ENCODE measurements at places on chromosomes 2 and 18.

DNA sequence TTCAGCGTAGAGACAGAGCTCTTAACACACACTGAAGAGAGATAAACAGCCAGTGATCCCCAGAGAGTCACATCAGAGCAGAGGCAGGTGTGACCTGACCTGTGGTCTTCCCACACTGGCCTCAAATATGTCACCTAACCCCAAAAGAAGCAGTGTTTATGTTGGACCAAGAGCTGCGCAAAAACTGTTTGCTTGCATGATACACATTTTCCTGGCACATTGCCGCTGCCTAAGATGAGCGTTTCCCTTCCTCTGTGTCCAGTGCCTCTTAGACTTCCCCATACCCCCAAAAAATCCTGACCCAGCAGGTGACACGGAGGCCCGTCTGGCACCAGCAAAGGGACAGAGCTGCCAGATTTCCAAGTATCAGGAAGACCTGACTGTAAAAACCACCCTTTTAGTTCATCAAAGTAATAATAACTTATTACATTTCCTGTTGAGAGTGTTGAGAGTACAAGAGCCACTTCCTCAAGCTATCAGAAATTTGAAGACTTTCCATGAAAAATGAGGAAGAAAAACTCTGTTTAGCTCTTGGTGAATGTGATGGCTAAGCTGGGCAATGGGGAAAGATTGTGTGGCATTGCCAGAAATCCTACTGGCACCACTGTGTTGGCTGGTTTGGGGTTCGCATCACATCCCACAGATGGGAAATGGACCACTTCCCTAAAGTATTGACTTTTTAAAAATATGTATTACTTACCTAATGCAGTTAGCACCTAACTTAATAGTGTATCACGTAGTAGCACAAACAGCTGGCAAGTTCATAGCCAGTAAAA, 6.7 kb downstream of the TNFRSF11A start:
- DNase-seq: no peak

DNA sequence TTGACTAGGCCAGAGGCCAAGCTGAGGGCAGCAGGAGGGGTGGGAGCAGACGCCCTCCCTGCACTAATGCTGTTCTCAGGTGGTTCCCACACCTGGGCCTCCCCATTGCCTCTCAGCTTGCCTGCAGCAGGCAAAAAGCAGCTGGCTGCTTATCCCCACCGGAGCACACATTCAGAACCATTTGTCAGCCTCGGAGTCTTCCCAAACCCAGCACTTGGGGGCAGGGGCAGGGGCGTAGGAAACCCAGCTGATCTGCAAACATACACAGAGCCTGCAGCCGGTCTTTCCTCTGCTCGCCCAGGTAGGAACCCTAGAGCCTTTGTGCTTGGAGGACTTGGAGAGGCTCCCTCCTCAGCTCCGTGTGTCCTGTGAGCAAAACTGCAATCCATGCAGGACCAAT, 249.8 kb downstream of the CYP26B1 start:
- DNase-seq: no peak

GRCh38 chr2:69718338-69718965, 23.5 kb upstream of the ANXA4 start:
- DNase-seq: no peak

DNA sequence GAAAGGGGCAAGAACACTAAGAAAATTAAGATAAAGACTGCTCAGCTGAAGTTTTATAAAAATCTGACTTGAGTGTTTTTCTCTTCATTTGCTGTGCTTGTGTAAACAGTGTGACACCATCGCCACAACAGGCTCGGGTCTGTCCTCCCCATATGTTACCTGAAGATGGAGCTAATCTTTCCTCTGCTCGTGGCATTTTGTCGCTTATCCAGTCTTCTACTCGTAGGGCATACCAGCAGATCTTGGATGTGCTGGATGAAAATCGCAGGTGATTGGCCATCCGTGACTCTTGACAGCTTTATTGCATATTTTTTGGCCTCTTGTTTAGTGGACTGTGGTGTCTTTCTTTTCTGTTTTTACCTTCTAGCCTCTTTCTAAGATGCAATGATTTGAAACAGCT, 22.1 kb downstream of the MFF start:
- no peak for DNase-seq

- DNase-seq: no peak
Measured at GRCh38 chr2:50718146-50718545, 313.8 kb downstream of the NRXN1 start.

DNA sequence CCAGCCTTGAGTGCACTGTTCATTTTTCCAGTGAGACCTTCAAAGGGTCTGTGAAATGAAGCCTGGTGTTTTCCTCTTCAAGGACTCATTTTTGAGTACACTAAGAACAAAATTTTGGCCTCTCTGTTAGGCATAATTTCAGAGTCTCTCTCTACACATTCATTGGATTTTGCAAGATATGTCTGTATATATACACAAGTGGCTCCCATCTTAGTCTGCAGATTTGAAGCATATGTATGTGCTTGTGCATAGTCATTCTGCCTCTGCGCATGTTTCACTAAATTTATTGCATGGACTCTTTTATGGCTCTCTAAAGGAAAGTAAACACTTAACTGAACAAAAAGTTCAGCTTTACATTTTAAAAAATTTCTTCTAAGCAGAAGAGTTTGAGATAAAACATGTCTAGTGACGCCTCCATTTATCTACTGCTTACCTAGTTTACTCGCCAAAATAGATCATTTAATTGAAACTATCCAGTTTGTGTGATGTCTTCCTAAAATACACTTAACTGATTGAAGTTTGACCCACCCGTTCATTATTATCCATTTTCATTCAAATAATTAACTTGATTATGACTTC, 145.9 kb downstream of the FMNL2 start:
- no peak for DNase-seq

GRCh38 chr18:51753365-51754057, 556.0 kb upstream of the MEX3C start:
- no peak for DNase-seq

GRCh38 chr2:111138839-111139238, 18.1 kb downstream of the BCL2L11 start:
- DNase-seq: no peak

GRCh38 chr2:109143214-109144187, 14.5 kb downstream of the SH3RF3 start:
- peak; percentile 73 for DNase-seq

DNA sequence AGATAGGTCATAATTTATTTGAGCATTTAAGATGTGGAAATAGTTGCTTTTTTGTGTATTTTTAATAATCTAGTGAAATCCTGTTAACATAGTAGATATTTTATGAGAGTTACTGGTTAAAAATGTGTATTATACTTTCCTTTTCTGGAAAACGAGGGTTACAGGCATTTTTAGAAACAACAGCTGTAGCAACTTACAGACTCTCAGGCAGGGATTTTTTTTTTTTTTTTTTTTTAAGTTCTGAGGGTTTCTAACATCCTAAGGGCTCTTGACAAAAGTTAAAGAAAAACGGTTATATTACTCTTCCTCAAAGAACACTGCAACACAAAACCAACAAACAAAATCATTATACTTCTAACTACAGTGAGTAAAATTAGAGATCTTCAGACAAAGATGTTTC, 205.9 kb downstream of the ACKR3 start:
- DNase-seq: no peak

DNA sequence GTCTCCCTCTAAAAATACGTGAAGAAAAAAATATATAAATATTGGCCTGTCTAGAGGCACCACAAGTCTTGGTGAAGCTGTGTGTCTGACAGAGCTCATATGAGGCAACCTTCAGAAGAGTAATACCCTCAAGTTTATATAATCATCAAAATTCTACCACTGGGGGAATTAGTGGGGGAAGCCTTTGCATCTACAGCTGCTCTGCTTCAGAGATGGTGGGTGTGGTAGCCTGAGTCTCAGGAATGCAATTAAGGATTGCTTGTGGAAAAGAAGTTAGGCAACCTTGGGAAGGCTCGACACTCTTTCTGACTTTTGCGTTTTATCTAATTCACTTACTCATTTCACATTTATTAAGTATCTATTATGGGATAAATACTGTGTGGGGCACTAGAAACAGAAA, 17.4 kb downstream of the TPGS2 start:
- no peak for DNase-seq

DNA sequence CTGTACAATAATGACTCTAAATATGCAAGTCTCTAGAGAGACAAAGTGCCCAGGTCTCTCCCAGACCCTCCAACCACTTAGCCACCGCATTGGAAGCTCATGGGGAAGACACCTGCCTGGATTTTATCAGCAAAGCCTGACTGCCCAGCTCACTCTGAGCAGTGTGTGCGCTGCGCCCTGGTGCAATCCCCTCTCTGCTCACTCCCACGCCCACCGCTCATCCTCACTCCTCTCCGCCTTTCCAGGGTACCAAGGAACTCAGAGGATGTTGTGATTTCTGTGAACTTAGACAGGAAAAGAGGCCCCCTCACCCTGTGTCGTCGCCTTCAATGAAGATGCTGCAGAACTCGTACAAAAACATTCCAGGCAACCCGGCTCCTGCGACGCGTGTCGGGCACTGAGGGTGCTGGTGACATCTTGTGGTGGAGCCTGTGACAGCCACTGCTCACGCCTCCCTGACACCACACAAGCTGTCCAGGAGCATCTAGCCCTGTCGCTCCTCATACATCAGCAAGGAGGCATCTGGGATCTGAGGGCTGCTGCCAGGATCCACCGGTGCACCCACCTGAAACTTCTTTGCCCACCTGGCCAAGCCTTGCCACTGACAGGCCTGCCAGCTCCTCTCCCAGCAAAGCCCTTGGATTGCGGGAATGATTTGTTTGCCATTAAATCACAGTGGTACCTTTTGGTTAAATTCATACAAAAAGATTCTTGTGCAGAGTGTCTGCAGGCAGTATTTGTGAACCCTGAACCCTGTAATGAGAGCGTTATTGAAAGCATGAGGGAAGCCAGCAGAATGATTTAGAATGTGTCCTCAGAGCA, 220.4 kb downstream of the ZNF516 start:
- no peak for DNase-seq

DNA sequence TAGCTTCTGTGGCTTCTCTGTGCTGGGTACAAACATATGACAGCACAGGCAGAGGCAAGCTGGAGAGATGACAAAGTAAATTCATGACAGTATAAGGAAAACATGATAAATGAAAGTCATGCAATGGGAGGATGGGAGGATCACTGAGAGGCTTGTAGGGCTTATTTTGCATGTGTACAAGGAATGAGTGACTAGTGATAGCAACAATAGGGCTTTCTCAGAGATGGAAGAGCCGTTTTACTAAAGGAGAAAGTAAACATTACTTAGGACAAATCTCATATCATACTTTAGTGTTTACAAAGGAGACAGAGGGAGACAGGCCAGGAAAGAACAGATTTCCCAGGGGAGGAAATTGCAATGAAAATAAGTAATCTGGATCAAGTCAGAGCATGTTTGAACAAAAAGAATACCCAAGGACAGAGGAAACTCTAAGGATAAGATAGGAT, 82.5 kb upstream of the RBMS1 start:
- no peak for DNase-seq

- DNase-seq: no peak
Measured at GRCh38 chr18:4433717-4434116, 21.4 kb downstream of the DLGAP1 start.

- no peak for DNase-seq
Measured at GRCh38 chr2:76427452-76427851, 716.7 kb upstream of the GCFC2 start.

DNA sequence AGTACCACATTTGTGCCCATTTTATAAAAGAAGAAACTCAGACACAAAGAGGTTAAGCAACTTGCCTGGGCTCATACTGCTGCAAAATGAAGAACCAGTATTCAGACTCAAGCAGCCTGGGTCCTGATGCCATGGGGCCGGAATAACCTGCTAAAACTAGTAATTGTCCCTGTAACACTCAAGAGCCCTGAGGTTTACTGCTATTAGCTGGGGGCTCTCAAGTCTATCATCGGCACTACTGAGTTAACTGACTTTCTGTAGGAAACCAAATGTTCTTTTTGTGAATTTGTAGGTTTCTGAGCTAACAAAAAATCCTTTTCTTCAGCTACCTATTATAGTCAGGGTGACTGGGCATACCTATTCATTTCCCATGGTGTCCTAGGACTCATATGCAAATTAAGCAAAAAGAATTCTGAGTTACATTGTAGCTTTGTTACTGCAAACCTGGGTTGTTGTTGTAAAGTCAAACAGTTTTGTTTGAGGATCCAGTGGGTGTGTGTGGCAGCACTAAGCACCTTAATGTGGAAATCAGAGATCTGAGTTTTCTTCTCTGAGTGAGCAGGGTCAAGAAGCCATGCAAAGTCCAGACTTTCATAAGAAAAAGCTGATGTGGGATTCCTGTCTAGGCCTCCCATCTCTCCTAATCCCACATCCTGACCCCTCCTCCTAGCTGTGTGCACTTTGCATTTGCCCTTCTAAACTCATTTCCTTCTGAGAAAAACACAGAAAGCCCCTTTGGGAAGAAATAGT, 72.4 kb upstream of the TNP1 start:
- DNase-seq: no peak

- DNase-seq: no peak
Measured at GRCh38 chr18:68461481-68462018, 253.4 kb downstream of the TMX3 start.

DNA sequence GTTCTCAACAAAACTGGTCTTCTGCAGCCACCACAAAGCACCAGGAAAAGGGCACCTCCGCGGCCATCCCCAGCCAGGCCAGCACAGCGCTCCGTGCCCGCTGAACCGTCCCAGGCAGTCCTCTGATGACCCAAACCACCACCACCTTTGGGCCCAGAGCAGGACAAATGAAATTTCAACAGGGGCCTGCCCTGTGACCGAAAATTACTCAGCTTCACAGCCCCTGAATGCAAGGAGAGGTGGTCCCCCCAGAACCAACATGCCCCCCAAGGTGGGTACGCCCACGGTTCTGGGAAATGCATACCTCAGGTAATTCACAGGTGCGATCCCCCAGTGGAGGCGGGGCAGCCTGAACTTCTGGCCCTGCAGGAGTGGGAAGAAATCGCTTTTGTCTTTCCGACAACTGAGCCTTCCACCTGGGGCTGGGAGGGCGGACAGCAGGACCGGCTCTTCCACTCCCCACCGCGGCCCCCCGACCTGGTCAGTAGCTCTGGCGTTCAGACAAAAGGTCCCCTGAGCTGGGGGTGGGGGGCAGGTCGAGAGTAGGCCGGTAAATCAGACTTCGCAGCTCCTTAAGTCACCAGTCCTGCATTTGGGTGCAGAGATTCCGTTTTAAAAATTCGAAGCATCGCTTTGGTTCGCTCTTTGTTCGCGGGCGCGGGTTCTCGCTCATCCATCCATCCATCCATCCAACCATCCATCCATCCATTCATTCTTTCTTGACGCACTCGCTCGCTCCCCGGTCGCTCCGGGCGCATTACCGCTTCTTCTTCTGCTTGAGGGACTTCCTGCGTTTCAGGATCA, 1.4 kb downstream of the ARL4C start:
- DNase-seq: no peak

DNA sequence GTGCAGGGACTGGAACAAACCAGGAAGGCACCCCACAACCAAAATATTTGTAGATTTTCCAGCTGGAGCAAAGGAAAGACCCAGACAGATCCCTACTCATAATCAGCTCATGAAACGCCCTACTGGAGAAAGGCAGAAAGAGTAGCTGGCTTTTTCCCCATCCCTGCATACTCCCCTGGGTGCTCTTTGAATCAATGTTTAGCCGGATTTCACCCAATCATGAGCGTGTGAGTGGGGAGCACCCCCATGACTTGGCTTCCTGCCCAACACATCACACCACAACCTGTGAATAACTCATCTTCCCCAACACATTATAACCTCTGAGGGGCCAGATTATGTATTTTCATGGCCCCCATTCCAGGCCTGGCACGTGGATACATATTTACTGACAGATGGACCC, 35.1 kb upstream of the SLC14A1 start:
- DNase-seq: no peak
